ENCODE measurements at places on chromosomes 7 and 10. TPM values are rescaled to one million over a fixed set of nuclear protein-coding genes. Genes with fewer than 3 reads are reported as not detected.
A peak's percentile ranks its signal among the peaks of the same experiment; 100 is the strongest.

Gene ST8SIA6
- total RNA-seq = 0.32 TPM

DNA sequence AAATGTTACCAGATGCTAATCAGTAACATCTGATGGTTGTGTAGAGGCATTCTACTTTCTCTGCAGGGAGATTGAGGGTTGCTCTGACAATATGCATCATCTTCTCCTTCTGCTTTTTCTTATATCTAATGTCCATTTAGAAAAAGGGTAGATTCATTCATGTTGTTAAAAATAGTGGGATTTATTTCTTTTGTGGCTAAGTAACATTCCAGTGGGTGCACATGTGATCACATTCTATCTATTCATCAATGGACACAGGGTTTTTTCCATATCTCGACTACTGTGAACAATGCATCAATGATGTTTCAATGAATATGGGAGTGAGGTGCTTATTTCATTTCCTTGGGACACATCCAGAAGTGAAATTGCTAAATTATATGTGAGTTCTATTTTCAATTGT, 103.9 kb downstream of the CRPPA start:
- DNase-seq = no peak

- DNase-seq = peak; percentile 29
Observed at GRCh38 chr10:91054325-91054724, 133.4 kb upstream of the ANKRD1 start.

- no peak for DNase-seq
Observed at GRCh38 chr7:106116161-106116704, 4.1 kb upstream of the SYPL1 start.

All from LHCN-M2 (cell line).